ENCODE measurements at places on chromosomes 1 and 21.

DNA sequence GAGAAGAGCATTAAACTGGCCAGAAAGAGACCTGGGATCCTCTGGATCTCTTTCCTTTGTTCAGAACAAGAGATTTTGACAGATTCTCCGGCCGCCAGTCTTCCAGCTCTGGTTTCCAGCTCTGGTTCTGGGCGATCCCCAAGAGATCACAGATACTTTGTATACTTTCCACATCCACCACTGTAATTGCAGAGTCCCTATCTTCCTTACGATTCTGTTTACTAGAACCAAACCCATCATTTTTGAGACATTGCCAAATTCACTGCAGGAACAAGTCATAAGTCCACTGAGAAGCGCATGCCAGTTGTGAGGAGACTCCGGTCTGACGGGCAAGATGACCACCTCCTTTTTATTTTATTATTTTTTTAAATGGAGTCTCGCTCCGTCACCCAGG lies 505.2 kb downstream of the SMYD3 start:
- peak; percentile 25 for DNase-seq

DNA sequence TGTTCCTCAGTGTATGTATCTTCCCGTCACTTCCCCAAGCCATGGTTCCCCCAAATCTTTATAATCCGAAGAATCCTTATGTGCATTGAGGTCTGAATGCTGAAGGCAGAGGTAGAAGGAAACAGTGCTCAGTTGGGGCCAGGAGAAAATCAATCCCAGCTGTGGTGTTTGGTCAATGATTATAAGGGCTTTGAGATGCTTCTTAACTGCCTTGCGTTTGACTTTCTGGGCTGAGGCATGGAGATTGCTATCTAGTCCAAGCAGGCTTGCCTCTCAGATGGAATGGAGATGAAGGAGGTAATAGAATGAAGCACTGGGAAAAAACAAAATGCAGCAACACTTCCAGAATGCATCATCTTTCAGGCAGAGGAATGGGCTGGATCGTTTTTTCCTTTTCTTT lies 3.6 kb upstream of the MAP1LC3C start:
- DNase-seq: no peak

- no peak for DNase-seq
Observed at GRCh38 chr1:45116340-45116739, 90.1 kb downstream of the ZSWIM5 start.

GRCh38 chr1:11850156-11850555 lies 2.6 kb upstream of the NPPA start:
- DNase-seq: no peak

DNA sequence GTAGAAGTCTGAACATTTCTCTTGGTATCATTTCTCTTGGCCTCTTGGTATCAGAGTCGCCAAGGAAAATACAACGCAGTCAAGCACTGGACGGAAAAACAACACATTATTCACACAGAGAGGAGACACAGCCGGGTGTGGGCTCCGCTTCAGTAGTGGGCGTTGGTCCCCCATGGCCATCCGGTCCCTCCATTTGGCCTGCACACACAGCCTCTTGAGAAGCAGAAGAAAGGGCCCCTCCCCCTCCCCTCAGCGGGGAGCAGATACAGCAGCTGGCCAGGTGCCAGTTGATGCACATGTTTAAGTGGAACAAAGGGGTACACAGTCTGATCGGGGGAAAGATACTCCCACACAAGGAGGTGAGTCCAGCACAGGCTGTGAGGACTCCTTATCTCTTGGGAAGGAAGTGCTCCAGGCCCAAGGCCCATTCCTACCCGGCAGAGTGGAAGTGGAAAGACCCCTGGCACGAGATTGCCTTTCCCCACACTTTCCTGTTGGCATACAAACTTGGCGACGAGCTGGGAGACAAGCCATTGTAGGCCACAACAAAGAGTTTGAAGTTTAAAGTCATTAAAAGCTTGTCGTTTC lies 311.3 kb downstream of the FAM72C start:
- DNase-seq: no peak

- DNase-seq: peak; percentile 11
Observed at GRCh38 chr1:199612976-199613774, 414.3 kb upstream of the NR5A2 start.

DNA sequence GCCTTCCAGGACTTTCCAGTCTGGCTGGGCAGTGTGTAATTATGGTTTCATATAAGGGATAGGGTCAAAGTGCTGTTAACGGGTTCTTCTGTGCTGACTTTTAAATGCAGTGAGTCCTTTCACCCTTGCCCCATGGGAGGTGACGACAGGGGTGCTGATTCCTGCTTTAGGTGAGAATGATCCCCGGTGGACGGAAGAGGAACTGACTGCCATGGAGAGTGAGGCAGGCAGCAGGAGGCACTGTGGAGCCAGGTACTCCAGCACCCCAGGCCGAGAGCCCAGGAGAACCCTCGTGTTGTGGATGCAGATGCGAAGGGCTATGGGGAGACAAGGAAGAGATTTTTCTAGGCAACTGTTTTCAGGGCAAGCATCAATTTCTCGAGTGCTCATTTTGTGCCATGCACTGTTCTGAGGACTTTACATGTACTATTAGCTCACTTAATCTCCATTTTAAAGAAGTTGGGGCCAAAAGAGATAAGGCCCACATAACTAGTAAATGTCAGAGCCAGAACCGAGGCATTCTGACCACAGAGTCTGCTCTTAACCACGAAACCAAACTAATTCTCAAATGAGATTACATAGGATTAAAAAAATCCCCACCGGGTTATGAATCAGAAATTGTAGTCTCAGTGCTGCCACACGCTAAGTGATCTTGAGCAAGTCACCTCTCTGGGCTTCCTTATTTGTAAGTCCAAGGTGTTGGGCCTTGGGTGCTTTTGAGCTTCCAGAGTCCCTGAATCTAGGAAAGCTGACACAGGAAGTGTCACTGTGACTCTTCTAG lies 28.2 kb downstream of the STPG1 start:
- no peak for DNase-seq

DNA sequence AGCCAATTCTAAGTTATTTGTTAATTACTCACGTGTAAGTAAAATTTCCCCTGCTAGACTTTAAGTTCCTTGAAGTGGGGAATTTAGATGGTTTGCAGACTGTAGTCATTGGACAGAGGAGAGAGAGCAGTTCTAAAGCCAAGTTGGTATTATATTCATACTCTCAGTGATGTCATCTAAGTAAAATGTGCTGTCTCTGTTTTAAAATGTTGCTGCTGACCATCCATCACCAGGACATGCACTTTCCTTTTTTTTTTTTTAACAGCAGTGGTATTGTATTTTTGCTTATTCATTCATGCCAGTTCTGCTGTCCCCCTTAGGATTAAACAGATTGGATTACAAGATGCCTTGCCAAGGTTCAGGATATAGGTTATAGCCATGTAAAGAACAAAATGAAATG lies 2.3 kb downstream of the TTLL7 start:
- no peak for DNase-seq

Data from LoVo (cell line).